ENCODE measurements at places on chromosomes 2 and 18.

GRCh38 chr2:196984903-196985302 lies 58.4 kb upstream of the PGAP1 start:
- no peak for DNase-seq

DNA sequence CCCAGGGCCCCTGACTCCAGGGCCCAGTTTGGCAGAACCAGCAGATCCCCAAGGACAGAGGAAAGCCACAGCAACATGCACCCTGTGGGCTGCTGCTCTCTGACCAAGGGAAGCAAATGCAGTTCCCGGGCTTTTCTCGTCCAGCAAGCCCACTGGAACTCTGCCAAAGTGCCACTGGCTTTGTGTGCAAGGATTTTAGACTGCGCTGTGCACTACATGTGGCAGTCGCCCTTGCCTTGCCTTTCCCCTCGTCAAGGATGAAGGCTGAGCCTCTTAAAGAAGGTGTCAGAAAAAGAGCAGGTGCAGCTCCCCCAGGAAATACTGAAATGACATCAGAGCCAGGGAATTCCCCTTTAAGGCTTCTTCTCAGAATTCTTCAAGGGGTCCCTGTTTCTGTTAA lies 199.2 kb downstream of the TFCP2L1 start:
- no peak for DNase-seq

GRCh38 chr18:48162956-48163737 lies 232.7 kb upstream of the SMAD2 start:
- no peak for DNase-seq

GRCh38 chr18:44229693-44230108 lies 451.0 kb upstream of the SETBP1 start:
- DNase-seq: no peak

GRCh38 chr18:55830544-55830943 lies 242.6 kb upstream of the TCF4 start:
- DNase-seq: no peak

- no peak for DNase-seq
These were observed 268.0 kb downstream of the DYSF start for GRCh38 chr2:71721362-71721665.

- no peak for DNase-seq
These were observed 12.9 kb downstream of the UBR3 start for GRCh38 chr2:169839954-169840746.

- DNase-seq: no peak
These were observed 8.0 kb downstream of the HDAC4 start for GRCh38 chr2:239392688-239393387.
